ENCODE measurements at places on chromosomes 3 and 15.

- no peak for DNase-seq
Measured at GRCh38 chr15:33738941-33739664, 229.2 kb upstream of the CHRM5 start.

DNA sequence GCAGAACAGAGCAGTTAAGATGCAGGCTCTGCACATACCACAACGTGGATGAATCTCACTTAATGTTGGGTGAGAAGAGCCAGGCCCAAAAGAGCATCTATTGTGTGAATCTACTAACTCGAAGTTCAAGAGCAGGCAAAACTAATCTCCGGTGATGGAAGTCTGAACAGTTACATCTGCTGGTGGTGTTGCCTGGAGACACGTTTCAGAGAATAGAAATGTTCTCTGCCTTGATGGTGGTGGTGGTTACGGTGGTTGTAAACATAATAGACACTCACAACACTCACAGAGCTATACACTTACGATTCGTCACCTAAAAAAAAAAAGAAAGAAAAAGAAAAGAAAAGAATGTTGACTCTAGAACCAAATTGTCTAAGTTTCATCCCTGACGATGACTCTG lies 86.8 kb downstream of the LIPC start:
- DNase-seq = no peak

DNA sequence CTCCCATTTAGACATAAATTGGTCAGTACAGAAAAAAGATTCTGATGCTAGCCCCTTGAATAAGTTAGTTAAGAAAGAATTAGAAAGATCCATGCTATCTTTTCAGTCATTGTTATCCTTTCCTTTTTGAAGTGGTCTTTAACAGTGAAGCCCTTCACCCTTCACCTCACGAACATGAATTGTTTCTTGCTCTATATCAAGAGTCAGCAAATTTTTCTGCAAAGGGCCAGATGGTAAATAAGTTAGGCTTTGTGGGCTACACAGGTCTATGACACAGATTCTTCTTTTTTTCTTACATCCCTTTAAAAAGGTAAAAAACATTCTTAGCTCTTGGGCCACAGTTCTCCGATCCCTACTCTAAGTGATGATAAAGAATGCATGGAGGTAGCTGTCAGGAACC lies 74.9 kb downstream of the DMXL2 start:
- DNase-seq = no peak

DNA sequence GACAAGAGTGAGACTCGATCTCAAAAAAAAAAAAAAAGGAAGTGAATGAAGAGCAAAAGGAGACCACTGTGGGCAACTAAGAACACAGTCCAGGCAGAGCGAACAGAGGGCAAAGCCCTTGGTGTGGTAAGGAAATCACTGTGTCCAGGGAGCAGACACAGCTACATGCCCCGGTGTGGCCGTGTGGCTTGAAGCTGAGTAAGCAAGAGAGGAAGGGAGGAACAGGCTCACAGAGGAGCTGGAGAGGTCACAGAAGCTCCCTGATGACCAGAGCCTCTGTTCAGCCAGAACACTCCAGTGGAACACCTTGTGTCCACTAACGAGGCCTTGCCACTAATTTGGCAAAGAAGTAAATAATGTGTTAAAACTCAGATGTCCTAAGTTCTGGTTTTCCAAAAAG lies 60.6 kb upstream of the GATA2 start:
- DNase-seq = no peak

- no peak for DNase-seq
Measured at GRCh38 chr3:143736205-143736997, 111.9 kb downstream of the SLC9A9 start.

DNA sequence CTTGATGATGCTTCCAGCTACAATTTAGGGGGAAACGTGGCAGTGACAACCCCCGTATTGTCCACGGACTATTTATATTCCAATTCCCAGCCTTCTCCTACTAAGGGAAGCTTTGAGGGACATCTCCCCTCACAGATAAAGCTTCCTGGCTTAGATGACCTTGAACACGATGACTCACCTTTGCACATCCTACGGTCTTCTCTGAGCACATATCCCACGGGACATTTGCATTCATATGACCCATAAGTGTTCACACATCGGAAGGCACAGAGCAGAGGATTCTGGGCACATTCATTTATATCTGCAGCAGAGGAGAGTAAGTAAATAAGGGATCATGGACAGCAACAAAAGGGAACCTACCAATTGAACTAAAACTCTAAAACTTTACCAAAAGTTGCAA lies 101.5 kb downstream of the DUT start:
- no peak for DNase-seq

- DNase-seq = no peak
Measured at GRCh38 chr3:156898296-156898880, 72.2 kb downstream of the LEKR1 start.

GRCh38 chr3:113812854-113813253 lies 25.7 kb upstream of the GRAMD1C start:
- no peak for DNase-seq

DNA sequence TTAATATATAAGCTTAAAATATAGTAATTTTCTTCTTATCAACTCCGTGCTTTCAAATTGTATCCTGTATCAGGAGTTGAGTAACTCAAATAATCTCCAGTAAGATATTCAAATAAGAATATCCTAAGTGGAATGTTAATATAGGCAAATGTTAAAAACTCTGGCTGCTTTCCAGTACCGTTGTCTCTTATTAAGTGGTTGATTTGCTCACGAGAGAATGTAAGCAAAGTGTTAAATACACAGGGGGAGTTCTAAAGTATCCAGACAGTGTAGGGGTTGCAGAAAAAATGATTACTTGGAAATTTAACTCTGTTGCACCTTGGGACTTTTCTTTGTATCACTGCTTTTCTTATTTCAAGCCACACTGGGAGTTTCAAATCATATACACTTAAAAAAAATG lies 478.9 kb upstream of the TBL1XR1 start:
- DNase-seq = no peak

GRCh38 chr3:119831022-119831421 lies 49.1 kb downstream of the NR1I2 start:
- no peak for DNase-seq

GRCh38 chr15:98966091-98966787 lies 41.4 kb downstream of the PGPEP1L start:
- DNase-seq = peak; percentile 61

- no peak for DNase-seq
Measured at GRCh38 chr3:5014391-5014790, 35.2 kb downstream of the BHLHE40 start.

DNA sequence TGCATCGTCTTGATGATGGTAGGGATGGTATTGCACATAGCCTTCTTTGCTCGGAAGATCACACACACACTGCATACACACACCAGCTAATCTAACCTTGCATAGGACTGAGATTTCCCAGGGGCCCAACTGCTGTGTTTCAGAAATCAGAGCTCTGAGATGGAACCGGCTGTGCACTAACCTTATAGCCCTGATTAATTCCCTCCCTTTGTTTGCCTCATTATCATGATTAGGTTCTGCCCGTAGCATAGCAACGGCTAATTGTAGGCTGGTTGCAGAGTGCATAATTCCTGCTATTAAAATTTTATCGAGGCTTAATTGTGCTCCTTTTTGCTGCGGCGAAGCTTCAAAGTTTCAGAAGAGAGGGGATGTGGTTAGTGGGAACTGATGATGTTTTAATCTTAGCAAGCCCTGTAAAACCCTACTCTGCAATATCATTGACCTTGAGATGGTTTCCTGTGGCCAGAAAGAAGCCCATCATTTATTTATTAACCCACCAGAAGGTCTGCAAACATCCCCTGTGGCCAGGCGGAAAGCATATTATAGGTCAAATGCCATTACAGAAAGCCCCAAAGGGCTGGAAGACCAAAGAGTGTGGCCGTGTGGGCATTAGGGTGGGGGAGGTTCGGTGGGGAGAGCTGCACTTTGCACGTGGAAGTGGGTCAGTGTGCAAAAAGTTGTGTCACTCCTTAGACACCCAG lies 56.2 kb upstream of the GLCE start:
- DNase-seq = no peak

DNA sequence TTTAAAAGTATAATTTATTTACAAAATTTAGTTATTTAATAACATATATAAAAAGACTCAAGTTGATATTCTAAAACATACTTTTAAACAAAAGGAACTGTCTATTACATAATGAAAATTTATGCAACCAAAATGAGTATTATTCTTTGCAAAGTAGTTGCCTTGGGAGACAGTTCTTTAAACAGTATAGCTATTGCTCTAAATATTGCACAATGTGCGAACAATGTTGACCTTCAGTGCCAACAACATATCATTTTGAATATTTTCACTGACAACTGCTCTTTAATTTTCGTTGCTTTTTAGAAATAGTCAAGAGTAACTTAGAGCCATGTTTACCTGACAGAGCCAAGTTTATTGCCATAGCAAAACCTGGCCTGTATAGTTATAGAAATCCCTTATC lies 124.9 kb downstream of the ZBTB20 start:
- DNase-seq = no peak

- no peak for DNase-seq
Measured at GRCh38 chr3:178455226-178455625, 81.0 kb upstream of the KCNMB2 start.

GRCh38 chr15:76495487-76495886 lies 158.9 kb downstream of the ISL2 start:
- no peak for DNase-seq

DNA sequence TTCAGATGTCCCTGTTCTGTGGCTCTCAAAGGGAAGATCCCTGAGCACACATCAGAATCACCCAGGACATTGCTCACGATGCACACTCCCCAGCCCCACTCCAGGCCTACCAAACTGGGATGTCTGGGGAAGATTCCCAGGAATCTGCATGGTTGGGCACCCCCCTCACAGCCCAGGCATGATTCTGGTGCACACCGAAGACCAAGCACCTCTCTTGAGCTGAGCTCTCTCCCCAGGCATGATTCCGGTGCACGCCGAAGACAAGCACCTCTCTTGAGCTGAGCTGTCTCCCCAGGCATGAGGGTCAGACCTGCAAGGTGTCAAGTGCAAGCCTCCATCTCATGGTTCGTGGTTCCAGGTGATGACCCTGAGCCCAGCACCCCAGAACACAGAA lies 112.2 kb upstream of the MEF2A start:
- no peak for DNase-seq

DNA sequence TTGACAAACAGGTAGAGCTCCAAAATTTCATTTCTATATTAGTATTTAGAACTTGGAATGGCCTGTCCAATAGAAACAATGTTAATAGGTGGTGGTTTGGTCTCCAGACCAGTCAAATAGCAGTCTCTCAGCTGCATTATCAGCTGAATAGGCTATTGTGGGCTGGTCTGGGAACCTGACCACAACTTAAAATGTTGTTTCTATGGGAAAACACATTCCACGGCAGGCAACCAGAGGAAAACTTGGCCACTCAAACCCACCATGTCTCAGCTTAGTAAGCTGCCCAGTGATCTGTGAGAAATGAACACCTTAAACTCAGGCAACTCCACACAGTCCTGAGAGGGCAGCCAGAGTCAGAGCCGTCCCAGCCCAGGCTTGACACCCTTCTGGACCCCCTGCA lies 20.4 kb downstream of the FBN1 start:
- no peak for DNase-seq

- no peak for DNase-seq
Measured at GRCh38 chr3:70556056-70556455, 243.6 kb upstream of the MDFIC2 start.

- DNase-seq = no peak
Measured at GRCh38 chr3:42535981-42536784, 33.7 kb downstream of the VIPR1 start.

- no peak for DNase-seq
Measured at GRCh38 chr3:159859836-159860235, 128.8 kb upstream of the IL12A start.

- DNase-seq = peak; percentile 71
Measured at GRCh38 chr3:115834068-115834467, 210.8 kb downstream of the GAP43 start.

DNA sequence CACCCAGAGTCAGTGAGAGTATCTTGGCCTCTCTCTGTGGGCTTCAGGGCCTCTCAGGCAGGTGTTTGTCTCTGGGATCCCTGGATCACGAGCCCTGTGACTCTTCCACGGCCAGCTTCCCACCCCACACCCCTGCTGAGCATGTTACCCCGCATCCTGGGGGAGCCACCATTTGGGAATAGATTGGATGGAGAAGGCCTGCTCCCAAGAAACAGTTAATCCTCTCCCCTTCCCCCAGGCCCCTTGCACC lies 15.5 kb upstream of the SRP14 start:
- DNase-seq = no peak

- DNase-seq = no peak
Measured at GRCh38 chr3:23682646-23683045, 123.1 kb upstream of the UBE2E1 start.

GRCh38 chr3:55555873-55556618 lies 68.9 kb upstream of the WNT5A start:
- DNase-seq = no peak

- no peak for DNase-seq
Measured at GRCh38 chr3:14204515-14205284, 26.1 kb downstream of the LSM3 start.

DNA sequence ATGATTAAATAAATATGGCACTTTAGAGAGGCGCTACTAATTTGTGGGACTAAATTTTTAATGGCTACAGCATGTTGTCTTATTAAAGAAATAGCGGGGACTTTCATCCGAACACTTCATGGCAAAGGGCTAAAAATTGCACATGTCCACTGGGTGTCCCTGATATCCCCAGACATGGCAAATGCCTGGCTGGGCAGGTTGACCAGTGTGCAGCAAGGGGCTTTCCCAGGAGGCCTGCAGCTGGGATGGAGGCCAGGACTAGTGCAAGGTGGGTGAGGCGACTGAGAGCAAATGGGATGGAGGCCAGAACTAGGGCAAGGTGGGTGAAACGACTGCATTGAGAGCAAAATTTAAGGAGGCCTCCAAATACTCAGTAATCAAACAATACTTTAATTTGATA lies 167.4 kb upstream of the SMAD3 start:
- DNase-seq = no peak

DNA sequence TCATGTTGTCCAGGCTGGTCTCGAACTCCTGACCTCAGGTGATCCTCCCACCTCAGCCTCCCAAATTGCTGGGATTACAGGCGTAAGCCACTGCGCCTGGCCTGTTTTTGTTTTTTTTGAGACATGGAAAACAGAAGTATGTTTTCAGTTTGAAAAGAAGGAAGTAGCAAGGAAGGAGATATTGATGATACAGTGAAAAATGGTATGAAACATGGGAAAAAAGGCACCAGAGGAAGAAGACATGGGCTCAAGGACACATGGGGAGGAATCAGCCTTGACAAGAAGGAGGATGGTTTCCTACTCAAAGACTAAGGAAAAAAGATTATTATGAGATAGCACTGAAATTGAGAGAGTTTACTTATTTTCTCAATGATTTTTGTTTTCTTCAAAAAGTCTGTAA lies 30.7 kb downstream of the FMN1 start:
- no peak for DNase-seq

DNA sequence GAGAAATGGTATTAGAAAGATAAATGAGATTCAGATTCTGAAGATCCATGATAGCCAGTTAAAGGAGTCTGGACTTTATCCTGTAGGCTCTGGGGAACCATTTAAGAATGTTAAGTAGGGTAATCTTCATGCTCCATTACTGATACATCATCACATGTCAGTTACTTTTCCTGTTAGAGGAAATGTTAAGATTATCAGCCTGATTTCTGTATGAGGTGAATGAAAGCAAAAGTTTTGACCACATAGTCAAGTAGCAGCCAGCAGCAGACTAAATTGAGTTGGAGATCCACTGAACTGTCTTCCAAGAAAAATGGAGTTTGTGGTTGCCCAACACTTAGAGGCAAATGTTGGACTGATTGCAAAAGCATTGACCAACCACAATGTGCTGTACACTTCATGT lies 4.7 kb upstream of the COPB2 start:
- DNase-seq = no peak

Data from HS-27A (cell line).